ENCODE measurements at places on chromosomes 11 and 22.

DNA sequence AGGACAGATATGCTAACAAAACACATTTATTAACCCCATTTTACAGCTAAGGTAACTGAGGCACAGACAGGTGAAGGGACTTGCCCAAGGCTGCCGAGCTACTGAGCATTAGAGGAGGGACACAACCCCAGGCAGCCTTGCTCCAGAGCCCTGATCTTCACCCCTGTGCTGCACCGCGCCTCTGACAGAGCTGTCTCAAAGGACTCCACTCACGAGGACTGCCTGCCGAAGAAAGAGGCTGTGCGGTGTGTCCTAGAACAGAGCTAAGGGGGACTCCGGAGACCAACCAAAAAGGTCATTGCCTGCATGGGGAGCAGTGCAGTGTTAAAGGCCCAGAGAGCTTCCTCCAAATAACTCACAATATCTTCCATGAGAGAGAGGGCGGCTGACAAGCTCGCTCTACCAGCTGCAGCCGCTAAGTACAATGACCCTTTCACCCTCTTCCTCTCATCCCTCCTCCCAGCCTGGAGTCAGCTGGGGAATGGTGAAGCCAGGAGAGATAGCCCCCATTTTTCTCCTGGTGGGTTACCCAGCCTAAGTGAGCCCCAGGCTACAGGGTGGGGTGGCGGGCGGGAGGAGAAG lies 119.2 kb downstream of the DSCAML1 start:
- DNase-seq, result no peak

DNA sequence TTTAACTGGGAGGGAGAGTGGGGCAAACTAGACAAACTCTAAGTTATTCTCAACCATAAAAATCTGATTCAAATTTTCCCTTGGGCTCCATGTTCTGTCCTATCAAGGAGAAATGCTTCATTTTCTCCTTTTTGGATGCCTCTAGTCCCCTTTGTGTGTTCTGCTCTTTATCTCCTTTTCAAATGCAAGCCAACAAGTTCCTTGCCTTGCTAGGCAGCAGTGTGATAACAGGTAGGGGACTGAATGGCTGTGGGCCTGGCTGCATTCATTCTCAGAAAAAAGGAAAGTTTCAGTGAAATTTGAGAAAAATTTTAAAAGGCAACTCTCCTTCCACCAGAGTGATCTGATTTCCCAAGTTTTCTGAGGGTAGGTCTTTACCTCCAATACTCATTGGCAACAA lies 26.9 kb upstream of the MMP8 start:
- DNase-seq, result no peak

- DNase-seq, result no peak
These were observed 12.4 kb downstream of the NLRP14 start for GRCh38 chr11:7032692-7033091.

DNA sequence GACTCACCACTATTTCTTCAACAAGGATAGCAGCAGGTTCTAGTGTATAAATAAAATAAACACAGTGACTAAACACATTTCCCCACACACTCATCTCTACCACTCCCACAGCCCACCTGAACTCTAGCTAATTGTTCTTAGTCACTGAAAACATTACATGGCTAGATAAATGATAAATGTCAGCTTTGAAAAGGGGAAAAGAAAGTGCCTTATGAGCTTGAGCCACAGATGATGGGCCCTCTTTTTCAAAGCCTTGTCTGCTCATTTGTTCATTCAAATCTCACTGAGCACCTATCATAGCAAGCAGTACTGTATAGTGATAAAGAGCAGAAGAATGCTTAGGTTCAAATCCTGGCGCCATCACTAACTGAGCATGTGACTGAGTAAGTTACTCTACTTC lies 58.3 kb downstream of the SIK3 start:
- peak; percentile 45 for DNase-seq

GRCh38 chr22:26367402-26368245 lies 61.4 kb upstream of the ASPHD2 start:
- DNase-seq, result peak; percentile 59

- DNase-seq, result peak; percentile 47
These were observed 35.5 kb downstream of the FZD4 start for GRCh38 chr11:86919557-86920210.

Data from activated CD4-positive, alpha-beta T cell treated with anti-CD3 and anti-CD28 coated beads, Interleukin-2, amount 50 U/mL, for 16 hours (primary cell).